ENCODE measurements at places on chromosomes 12 and 14.

- DNase-seq: no peak
These were observed 425.4 kb downstream of the SLC16A7 start for GRCh38 chr12:60021235-60021634.

GRCh38 chr12:94694732-94695131 is 44.4 kb upstream of the TMCC3 start:
- DNase-seq: no peak

- DNase-seq: no peak
These were observed 254.2 kb upstream of the FKBP4 start for GRCh38 chr12:2540535-2540941.

DNA sequence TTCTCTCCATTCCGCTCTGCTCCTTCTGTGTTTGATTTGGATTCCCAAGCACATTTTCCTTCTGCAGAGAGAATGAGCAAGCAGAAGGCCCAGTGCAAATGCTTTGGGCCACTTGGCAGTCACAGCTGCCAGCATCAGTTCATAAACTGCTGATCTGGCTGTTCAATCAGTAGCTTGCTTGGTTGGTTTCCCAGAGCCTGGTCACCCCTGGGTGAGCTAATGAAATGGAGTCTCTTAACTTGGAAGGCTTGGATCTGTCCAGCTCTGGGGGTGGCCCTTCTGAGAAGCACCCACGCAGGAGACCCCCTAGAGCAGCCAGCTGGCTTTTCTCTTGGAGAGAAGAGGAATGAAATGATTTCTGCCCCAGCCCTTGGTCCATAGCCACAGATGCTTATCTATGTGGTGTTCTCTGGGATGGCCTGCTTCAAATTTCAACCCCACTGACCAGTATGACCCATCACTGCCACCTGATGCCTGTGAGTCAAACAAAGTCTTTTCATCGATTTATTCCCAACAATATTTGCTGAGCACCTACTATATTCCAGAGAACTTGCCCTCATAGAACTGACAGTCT is 30.3 kb downstream of the FAIM2 start:
- DNase-seq: no peak

DNA sequence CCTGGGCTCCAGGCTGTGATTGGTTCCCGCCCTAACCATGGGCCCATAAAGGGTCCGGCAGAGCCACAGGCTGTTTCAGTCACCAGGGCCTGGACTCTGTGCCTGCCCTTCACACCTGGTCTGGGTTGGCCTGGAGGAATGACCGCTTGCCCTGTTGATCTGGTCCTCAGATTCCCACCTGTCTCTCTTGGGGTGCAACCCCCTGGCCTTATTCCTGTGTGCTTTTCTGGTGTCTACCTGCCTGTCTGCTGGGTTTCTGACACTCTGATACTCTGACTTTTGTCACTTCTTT is 2.9 kb upstream of the KRT83 start:
- no peak for DNase-seq

DNA sequence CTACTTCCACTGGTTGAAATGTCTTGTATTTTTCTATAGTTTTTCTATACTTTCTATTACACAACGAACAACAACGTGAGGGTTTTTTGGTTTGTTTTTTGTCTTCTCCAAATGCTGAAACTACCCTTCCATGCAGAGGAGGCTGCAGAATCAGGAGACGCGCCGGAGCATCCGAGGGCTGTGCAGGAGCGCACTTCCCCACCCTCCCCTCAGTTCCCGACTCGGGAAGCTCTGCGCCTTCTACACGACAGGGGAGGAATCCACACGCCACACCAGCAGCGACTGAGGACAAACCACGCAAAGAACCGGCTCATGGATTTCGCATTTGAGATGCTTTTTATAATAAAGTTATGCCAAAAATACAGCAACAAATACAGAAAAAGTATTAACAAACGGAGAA is 30.9 kb downstream of the SLC15A4 start:
- no peak for DNase-seq

DNA sequence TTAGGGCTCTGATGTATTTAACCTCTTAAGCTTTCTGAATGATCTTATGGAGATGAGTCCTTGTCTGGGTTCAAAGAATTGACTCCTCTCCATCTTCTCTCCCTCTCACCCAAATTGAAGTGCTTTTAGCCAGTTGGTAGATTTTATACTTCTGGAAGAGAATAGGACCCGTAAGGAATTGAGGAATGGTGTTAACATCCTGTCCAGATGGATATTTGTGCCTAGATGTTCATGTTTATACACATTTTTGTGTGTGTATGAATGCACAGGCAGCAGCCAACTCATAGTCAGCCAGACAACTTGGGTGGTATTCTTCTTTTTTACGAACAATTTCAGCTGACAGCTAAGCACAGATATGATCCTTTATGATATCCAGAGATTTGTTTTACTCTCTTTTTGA is 449.6 kb upstream of the RGS6 start:
- peak; percentile 66 for DNase-seq

DNA sequence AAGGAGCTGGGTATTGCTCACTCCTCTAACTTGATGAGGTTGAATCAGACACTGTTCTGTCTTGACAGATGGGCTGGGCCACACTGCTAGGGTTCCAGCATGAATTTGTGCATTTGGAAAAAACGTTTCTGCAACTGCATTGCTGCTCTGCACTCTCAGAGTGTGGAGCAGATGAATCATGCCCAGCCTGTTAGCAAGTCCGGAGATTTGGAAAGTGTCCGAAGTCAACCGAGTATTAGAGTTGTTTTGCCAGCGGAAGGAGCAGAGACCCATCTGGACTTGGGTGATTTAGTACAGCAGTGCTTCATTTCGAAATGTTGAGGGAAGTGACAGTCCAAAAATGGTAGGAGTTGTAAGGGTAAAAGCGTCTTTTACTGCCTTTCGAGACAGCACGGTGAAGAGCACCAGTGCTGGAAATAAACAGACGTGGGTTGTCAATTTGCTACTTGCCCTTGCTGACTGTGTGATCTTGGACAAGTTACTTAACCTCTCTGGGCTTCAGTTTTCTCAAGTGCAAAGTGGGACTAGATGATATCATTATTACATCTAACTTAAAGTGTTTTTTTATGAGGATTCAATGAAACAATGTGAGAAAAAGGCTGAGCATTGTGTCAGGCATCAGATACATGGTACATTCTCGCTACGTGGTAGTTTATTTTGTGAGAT is 139.5 kb downstream of the CHST11 start:
- DNase-seq: peak; percentile 84

GRCh38 chr12:30304528-30304927 is 391.1 kb downstream of the IPO8 start:
- DNase-seq: no peak

GRCh38 chr12:4444031-4444430 is 1.6 kb downstream of the FGF6 start:
- no peak for DNase-seq

GRCh38 chr14:35332517-35333263 is 40.5 kb downstream of the PSMA6 start:
- no peak for DNase-seq

GRCh38 chr14:53542732-53543131 is 389.6 kb upstream of the DDHD1 start:
- peak; percentile 59 for DNase-seq

DNA sequence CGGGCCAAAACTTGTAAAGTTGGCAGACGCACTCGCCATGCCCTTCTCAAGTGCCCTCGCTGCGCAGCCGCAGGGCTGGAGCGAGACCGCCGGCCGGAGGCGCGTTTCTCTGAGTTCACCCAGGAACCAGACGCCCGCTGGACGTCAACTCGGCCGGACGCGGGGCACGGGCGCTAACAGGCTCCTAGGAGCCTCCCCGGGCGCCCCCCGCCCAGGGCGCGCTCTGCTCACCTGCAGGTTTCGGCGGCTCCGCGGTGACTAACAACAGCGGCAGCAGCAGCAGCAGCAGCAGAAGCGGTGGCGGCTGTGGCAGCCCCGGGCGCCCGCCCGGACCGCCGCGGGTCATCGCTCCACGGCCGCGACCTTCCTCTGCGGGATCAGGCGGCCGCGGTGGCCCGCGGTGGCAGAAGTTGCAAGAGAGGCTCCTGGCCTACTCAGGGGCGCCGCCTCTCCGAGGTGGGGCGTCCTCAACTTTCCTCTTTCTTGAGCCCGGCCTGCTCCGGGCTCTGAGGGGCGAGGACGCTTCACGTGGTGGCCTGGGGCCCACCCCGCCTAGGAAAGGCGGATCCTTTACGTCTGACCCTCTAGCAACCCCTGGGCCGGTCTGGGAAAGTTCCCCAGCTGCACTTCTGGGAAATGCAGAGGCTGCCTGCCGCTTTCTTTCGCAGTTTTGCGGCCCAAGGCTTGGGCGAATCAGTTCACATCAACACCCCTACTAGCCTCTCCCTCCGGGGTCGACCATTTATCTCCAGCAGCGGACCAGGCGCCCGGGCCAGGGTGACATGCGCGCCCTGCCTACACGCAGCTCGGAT is at the start of gene PLBD1:
PLBD1 (minus strand) TSS at position 533 of the 812 bp plus-strand sequence; CDS start at position 346, 187 bp downstream.
- no peak for DNase-seq

DNA sequence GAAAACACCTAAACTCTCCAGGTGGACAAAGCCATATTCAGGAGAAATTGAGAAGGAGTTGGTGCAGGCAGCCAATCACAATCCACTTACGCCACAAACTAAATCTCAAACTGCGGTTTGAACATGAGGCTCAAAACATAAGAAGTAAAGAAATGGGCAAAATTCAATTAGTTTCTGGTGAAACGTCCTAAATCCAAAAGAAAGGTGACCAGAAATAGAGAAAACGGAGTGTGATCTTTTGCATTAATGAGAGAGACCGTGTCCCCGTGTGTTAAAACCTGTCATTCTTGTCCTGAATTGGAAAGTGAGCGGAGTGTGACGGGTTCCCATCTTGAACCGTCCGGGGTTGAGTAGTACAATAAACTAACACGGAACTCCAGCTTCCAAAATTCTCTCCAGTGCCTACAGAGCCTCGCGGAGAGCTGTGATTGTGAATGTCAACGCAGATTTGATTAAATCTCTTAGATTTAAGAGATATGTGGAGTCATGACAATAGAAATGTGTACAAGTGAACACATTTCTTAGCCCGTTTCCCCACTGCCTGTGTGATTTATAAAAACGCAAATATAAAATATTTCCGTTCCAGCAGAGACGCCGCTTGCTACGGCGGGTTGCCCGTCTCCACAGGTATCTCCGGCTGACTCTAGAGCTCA is 595 bp upstream of the METAP2 start:
- DNase-seq: no peak

DNA sequence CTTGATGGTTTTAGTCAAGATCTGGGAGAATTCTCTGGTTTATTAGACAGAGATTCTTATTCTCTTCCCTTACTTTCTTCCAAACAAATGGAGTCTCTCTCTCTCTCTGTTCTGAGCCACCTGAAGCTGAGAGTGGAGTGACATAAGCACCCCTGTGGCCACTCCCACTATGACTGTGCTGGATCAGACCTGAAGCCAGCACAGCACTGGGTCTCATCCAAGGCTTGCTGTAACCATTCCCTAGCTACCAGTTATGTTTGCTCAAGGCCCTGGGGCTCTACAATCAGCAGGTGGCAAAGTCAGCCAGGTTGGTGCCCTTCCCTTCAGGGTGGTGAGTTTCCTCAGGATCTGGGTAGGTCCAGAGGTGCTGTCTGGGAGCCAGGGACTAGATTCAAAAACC is 568.5 kb downstream of the AACS start:
- no peak for DNase-seq

GRCh38 chr12:62654326-62655241 is 188.0 kb downstream of the MON2 start:
- no peak for DNase-seq

DNA sequence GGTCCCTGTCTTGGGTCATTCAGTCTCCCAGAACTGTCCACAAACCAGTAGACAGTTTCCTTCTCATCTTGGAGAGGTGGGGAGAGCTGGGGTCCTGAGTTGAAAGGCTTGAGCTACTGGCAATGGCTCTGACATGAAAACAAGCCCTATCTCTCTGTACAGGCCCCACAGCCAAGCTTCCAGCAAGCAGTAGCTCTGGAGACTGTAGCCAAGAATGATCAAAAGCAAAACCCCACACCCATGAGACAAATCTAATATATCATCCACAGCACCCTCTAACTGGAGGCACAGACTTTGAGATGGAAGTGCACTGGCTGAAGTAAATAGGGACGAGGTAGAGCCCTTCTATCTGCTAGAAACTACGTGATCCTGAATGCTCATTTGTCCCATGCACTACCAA is 40.9 kb downstream of the RERG start:
- no peak for DNase-seq

GRCh38 chr12:325906-326305 is 63.2 kb downstream of the KDM5A start:
- DNase-seq: no peak

GRCh38 chr14:71486279-71486678 is 445.9 kb upstream of the RGS6 start:
- DNase-seq: no peak

DNA sequence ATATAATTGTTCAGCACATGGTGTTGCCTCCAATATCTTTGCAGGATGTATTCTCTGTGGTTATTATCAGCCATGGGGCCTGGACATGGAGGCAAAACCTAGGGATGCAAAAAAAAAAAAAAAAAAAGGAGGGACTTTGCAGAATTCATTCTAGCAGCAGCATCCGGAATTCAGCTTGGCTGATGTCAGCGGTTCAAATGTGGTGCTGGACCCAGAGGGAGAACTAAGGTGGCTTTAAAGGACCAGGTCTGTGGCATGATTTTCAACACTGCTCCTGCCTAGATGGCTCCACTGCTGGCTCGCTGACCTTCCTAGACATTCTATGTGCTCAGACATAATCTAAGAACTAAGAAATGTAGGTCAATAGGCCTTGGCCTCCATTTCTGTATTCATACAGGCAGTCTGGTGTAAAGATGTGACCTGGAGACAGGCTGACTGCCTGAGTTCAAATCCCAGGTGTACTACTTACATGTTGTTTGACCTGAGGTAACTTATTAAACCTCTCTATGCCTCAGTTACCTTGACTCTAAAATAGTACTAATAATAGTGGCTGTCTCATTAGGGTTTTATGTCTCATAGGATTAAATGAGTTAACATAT is 108.6 kb downstream of the PPM1A start:
- DNase-seq: no peak

Data from fibroblast of skin of left biceps (primary cell).